M059J (cell line): ENCODE measurements at places on chromosomes 4 and X. TPM values are rescaled to one million over a fixed set of nuclear protein-coding genes. Genes with fewer than 3 reads are reported as not detected.
A peak's percentile ranks its signal among the peaks of the same experiment; 100 is the strongest.

- DNase-seq = no peak
These were observed 136.1 kb downstream of the VSIG4 start for GRCh38 chrX:65903750-65904149.

- no peak for DNase-seq
These were observed 64.7 kb upstream of the TNIP3 start for GRCh38 chr4:121228848-121229247.

DNA sequence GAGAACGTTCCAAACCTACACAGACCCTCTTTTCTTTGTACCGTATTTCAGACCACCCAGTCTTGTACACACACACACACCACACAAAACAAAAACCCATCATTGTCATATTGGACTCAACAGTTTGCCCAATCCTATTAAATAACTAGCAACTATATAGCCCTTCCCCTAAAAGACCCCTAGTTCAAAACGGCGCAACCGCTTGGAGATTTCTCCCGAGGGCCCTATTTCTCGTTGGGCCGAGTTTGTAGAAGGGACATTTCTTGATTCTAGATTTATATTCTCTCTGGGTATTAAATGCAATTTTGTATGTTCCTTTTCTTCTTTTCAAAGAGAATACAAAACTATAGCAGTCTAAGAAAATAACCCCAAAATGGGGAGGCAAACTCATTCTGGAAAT is 547 bp upstream of the PDGFRA start:
- no peak for DNase-seq

DNA sequence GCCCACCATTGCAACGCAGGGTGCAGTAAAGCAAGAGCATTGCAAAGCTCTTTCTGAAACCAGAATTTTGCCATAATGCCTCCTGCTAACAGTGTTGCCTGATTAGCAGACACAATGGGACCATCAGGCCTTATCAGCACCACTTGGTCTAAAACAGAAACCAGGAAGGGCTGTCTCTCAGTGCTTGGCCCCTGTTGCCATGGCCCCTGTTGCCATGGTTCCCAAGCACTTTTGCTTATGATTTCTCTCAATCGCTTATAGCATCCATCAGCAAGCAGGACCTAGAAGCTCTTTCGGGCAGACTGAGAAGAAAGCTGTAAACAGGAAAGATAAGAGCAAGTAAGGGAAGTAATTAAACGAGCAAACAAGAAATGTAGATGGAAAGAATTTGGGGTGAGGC is 36.8 kb downstream of the RTL5 start:
- peak; percentile 22 for DNase-seq

DNA sequence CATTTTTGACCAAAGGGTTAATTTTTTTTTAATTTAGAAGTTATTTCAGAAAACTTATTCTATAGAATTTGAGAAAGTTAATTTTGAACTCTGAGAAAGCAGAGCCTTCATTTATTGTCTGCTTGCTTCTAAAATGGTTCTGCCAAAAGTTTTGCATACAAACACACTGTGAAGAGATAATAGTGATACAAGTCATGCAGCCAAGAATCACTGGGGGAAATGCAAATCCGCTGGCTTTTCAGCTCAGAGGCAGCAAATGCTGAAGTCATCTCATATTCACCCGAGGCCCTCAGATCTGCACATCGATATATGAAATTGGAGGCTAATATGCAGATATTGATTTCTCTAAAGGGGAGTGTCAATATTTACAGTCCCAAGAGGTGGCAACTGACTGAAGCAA is 186.2 kb downstream of the KIT start:
- DNase-seq = no peak

GRCh38 chr4:119725011-119725410 is 96.4 kb upstream of the PDE5A start:
- DNase-seq = no peak

- peak; percentile 89 for DNase-seq
These were observed 335.2 kb downstream of the TENM3 start for GRCh38 chr4:182578402-182578801.

- DNase-seq = no peak
These were observed 1.1 kb upstream of the PHOX2B start for GRCh38 chr4:41749631-41750039.

DNA sequence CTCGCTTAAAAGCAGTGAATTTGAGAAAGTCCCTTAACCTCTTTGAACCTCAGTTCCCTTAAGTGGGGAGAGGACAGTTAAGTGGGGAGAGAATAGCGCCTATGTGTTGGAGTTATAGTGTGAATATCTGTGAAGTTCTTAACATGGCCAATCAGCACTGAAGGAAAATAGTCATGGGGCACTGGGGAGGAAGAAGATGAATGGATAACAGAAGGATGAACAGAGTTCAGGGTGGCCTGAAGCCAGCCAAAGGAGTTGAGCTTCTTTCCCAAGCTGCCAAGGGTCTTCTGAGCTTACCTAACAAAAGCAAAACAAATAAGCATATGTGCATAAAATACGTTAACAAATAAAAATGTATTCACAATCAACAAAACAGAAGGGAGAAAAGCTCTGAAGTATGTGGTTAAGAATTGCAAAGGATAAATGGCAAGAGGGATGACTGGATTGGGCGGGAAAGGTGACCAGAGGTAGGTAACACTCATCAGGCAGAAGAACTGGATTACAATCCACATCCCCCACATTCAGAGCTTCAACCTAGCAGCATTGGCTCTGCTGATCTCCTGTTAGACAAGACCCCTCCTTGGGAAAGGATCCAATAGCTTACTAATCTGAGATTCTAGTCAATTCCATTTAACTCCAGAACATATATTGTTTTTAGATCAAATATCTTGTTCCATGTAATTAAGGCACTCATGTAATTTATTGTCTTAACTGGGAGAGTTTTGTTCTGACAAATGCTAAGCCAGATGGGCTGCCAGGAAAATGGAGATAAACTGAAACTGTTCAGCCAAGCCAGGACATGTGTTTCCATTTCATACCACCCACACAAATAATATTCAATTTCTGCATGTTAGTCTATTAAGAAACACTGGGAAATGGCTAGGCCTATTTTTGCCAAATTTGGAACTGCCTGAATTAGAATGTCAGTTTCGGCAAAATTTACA is 221.2 kb downstream of the LDB2 start:
- DNase-seq = no peak

DNA sequence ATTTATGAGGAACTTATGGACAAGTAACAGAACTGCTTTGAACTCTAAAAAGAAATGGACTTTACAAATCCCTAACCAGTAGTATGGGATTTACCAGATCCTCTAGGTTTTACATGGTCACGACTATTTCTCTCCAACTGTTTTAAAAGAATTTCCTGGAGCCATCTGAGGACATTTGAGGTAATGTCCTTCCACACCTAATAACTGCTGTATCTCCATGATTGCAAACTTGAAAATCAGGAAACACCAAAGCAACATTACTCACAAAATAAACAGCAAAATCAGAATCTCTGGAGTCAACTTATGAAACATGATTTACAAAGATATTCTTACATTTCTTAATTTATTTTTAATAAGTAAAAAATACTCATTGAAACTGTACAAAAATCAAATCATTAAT is 58.0 kb downstream of the STAP1 start:
- DNase-seq = no peak

GRCh38 chrX:150648296-150648940 is 44.8 kb upstream of the MTMR1 start:
- DNase-seq = no peak

GRCh38 chr4:80045786-80046185 is 27.2 kb downstream of the ANTXR2 start:
- DNase-seq = no peak

DNA sequence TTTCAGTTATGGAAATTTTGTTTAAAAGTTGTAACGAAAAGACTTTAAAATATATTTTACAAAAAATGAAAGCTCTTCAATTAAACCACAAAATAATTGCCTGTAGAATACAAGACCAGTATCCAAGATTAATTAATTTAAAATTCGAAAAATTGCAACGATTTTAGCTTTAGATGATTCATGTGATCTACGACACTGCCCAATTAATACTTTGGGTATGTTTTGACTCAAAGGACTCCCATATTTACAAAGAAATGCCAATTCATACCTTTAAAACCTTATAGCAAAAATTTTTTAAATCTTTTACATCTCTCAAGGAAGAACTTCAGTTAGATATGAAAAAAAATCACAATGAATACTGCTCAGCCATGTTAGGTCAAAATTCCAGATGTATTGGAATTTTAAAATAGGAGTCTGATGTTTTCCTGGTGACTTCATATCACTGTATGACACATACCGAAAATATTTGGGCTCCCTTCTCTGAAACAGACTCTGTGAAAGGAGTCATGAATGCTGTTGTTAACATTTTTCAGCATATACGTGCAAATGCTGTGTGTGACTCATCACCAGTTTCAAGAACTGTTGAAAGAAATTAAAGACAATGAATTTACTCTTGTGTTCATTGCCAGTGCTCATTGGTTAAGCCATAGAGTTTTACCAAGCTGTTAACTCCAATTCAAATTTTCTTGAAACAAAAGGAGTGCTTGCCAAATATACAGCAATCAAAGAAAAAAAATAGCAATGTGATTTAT is 13.8 kb upstream of the SMS start:
- peak; percentile 97 for DNase-seq

DNA sequence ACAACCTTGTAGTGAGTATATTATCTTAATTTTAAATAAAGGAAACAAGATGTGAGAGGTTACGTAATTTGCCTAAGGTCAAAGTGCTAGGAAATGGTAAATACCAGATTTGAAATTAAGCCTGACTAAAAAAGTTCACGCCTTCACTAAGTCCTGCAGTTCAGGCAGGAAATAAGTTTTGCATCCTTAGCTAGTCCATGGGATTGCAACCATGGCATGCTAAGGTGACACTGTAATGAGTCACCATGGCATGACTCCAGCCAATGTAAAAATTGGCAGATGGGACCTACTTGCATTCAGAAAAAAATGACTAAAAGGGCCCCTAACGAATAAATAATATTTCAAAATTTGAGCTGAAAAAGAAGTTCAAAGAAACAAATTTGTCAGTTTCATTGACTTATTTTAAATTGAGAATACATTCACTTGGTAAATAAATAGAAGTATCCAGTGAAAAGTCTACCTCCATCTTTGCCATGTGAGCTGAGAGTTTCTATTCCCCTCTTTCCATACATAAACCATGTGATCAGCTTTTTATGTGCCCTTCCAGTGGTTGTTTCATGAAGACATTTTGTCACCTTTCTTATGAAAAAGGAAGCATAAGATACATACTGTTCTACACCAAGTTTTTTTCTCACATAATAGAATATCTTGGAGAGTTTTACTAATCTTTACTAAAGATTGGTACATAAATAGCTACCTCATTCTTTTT is 72.4 kb downstream of the ANKRD50 start:
- DNase-seq = peak; percentile 87

DNA sequence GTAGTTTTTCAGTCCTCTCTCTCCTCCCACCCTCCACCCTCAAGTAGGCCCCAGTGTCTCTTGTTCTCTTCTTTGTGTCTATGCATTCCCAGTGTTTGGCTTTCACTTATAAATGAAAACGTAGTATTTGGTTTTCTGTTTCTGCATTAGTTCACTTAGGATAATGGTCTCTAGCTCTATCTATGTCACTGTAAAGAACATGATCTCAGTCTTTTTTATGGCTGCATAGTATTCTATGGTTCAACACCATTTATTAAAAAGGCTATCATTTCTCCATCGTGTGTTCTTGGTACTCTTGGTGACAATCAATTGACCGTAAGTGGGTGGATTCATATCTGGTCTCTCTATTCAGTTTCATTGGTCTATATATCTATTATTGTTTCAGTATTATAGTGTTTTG is 18.7 kb upstream of the IL2 start:
- DNase-seq = no peak

Gene FGFBP2
- total RNA-seq = not detected in 2 replicates

Gene UGT2B17
- 0.22 and 1.2 TPM in 2 replicates for total RNA-seq

Gene CD38
- total RNA-seq = 0.44 and 0.99 TPM in 2 replicates

Gene PABPC4L
- 1.8 and 1.9 TPM in 2 replicates for total RNA-seq

Gene GLRA2
- not detected in 2 replicates for total RNA-seq

Gene TMEM31
- total RNA-seq = not detected in 2 replicates

Gene SRPX
- 39.0 and 45.2 TPM in 2 replicates for total RNA-seq

Gene MAD2L1
- total RNA-seq = 49.7 and 97.9 TPM in 2 replicates
